ENCODE measurements at places on chromosomes 11 and 22. TPM values are rescaled to one million over a fixed set of nuclear protein-coding genes. Genes with fewer than 3 reads are reported as not detected.
A peak's percentile ranks its signal among the peaks of the same experiment; 100 is the strongest.

PRG2 gene
- total RNA-seq, result not detected

DNA sequence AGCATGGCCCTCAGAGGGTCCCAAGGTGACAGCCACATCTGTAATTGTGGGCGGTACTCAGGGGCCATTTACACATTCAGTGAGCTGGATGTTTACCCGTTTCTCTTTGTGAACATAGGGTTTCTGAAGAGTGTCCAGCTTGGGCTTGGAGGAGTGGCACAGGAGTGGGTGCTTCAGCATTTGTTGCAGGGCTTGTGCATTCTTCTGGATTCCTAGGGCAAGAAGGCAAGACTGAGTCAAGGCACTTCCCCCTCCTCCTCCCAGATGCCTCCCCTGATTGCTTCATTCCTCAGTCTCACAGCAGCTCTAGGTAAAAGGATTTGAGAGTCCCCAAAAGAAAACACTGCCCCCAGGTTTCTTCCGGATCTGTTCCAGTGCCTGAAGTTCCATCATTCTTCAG lies 95.4 kb downstream of the RNF169 start:
- DNase-seq, result peak; percentile 73

OR52R1 gene
- not detected for total RNA-seq

- peak; percentile 53 for DNase-seq
Observed at GRCh38 chr11:86182976-86183584, 61.5 kb upstream of the EED start.

- no peak for DNase-seq
Observed at GRCh38 chr11:110986016-110986415, 259.5 kb upstream of the POU2AF2 start.

OVCH2 gene
- total RNA-seq, result 7.4 TPM

DNA sequence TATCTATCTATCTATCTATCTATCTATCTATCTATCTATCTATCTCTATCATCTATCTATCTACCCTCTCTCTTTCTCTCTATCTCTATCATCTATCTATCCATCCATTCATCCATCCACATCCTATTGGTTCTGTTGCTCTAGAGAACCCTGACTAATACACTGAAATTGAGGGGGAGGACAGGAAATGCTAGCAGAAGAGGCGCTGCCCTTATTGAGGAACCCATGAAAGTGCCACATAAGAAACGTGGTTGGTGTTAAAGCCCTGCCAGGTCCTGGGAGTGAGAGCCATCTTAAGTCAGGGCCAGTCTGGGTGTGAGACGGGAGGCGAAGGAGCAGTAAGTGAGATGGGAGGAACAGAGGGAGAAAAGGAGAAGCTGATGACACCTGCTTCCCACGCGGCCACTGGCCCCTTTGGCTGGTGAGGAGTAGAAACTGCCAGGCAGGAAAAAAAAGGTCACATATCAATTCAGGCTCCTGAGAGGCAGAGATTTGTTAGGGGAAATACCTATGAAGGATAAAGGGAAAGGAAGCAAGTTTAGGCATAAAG lies 87.9 kb upstream of the PLET1 start:
- DNase-seq, result no peak

- no peak for DNase-seq
Observed at GRCh38 chr11:76824980-76825725, 35.6 kb upstream of the ACER3 start.

DNA sequence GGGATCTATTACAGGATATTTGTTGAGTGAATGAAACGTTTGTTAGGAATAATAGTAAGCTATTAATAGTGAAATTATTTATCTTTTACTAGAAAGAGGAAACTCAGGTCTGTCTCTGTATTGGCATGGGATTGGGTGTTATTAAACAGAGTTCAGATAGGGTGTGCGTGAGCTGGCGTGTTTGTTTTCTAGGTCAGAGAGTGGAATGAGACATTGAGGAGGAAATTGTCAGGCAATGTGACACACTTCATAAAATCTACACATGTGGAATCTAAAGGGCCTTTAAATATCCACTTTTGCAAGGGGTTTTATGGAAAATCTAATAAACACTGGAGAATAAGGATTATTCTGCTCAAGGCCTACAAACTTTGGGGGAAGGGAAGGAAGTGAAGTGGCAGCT lies 552.9 kb downstream of the NTM start:
- no peak for DNase-seq

NPTXR gene
- total RNA-seq, result 5.1 TPM

GRCh38 chr22:50731811-50732624 lies 6.0 kb upstream of the ACR start:
- DNase-seq, result peak; percentile 52

DNA sequence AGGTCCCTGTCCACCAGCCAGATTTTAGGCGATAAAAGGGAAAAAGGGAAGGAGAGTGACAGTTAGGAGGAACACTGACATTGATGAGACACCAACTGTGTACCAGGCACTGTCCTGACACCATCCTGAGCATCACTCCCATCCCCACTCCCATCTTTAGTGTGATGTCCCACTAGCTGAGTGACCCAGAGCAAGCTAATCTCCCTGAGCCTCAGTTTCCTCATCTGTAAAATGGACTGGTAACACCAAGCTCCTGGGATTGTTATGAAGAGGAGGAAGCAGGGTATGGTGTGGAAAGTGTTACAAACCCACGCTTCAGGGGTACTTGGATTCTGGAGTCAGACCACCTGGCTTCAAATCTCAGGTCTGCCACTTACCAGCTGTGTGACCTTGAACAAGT lies 8.5 kb upstream of the P2RY6 start:
- DNase-seq, result no peak

RIC3 gene
- 12.7 TPM for total RNA-seq

DNA sequence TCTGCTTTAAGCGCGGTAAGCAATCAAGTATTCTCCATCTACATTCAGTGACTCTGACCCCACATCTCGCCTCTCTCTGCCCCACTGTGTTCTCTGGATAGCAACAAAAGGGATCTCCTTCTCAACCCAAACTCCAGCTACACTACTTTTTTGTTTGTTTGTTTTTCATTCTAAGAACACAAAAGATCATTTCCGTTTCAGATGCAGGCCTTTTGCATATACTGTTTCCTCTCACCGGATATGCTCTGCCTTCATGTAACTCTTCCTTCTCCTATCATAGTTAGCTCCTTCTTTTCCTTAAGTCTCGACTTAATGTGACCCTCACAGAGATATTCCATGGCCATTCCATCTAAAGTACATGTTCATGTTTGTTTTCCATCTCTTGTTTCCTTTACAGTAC lies 179.8 kb upstream of the MTMR2 start:
- DNase-seq, result no peak

SLCO2B1 gene
- total RNA-seq, result 332 TPM

DNA sequence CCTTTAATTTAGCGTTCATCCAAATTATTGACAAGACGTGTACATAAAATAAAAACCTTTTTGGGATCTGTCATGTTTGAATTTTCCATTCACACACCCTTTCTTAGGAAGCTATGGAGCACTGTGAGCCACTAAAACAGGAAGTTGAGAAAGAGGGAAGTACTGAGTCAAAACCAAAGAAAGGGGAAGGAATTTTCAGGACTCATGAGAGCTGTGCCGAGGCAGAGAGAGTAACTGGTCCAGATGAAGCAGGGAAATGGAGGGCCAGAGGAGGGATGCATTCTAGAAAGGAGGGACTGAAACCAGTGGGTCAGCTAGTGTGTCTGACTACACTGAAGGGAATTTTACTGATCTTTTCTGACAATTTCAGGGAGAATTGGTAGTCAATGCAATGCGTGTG lies 24.9 kb downstream of the APLP2 start:
- DNase-seq, result no peak

GRCh38 chr22:44103735-44104480 lies 76.8 kb upstream of the PARVG start:
- DNase-seq, result no peak

DNA sequence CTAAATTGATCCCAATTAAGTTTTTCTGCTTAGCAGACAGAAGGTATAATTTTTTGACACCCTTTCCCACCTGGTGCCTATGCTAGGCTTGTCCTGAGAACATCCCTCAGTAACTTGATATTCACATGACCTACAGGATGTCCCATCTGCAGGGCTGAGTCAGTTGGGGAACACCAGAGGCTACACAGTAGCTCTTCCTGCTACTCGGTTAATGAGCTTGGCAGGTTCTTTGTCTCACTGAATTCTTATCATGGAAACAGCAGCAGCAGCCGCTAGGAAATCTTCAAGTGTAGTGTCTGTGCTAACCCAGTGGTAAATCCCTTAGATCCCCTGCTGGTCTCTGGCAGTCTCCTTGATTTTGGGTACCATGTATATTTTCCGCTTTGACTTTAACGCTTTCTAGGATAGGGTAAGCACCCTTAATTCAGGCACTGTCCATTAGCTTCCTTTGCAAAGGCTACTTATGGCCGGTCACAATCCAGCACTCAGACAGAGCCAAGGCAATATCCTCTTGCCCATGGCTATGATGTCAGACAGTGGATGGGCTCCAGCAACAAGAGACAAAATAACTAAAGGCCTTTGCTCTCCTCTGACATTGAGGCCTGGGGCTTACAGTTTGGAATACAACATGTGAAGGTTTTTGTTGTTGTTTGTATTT lies 8.5 kb downstream of the MRPL16 start:
- DNase-seq, result no peak

DNA sequence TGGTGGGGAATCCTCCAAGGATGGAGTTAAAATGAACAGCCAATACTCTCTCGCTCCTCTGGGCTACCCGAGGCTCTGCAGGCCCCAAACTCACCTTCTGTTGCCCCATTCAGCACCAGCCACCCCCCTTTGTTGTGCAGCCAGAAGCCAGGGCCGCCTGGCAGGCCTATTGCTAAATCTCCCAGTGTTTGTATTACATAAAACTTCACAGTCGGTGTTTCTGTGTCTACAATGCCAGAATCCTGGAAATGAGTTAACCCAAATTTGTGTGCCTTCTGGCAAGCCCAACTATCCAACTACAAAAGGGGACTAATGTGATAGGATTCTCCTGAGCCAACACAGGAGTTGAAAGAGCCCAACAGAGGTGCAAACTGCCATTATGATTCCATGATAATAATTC lies 9.3 kb downstream of the KCNJ5 start:
- peak; percentile 59 for DNase-seq

GLYAT gene
- not detected for total RNA-seq

GRCh38 chr11:104091281-104092096 lies 55.0 kb downstream of the DDI1 start:
- no peak for DNase-seq

GAL gene
- total RNA-seq, result not detected

CHEK1 gene
- 3.5 TPM for total RNA-seq

DNA sequence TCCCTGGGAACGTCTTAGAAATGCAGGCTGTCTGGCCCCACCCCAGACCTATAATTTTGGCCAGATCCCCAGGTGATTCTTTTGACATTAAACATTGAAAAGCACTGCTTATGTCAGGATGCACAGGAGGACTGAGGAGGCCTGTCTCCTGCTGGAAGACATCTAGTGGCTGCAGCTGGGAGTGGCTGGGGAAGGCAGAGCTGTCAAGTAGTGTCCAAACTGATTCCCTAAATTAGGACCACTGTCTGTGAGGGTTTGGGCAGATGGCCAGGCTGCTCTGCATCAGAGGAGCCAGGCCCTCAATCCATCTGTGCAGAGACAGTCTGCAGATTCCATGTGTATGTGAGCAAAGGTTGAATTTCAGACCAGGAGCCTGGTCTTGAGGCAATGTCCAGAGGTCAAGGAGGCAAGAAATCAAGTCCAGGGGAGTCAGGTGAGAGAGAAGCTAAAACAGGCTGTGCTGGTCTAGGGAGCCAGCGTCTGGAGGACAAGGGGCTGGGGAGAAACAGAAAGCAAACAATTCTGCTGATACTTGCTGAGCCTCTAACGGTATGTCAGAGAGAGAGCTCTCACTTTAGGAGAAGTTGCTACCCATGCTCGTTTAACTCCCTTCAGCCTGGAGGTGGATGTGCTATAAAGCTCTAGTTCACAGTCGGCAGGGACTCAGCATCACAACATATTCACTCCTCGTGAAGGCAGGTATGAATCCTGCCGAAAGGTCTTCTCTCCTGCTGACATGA lies 15.3 kb upstream of the SYTL2 start:
- DNase-seq, result no peak

DNA sequence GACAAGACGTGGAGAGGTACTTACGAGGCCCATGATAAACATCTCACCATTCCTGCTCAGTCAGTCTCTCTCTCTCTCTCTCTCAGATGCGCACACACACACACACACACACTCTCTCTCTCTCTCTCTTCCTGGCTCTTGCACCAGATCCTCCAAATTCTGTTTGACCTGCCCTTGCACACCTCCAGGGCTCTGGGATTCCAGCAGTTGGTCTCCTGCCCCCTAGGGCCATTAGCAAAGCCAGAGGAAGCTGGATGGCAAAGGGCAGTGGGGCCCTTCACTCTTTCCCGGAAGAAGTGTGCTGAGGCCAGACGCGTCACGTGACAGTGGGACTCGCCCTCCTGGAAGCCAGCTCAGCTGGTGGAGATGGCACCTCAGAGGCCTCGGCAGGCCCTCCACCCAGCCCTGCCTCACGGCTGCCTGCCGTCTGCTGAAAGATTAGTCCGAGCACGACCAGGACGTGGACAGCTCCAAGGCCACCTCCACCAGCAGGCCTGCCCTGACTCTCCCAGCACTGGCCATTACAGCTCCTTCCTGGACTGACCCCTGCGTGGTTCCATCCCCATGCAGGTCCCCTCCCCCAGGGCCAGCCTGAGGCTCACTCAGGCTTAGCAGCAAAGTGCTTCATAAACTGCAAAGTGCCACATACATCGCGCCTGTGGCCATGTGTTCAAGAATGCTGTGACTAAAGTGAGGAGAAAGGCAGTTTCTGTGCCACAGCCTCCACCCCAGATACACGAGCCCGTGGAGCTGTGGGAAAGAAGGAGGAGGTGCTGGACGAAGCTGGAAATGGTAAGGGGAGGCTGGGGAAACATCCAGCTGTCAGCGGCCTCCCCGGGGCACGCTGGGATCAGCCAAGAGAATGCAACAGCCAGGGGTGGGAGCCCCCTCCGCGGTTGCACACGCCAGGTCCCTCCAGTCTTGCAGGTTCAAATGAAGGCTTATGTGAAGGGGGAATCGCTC lies 3.7 kb downstream of the PDGFB start:
- DNase-seq, result peak; percentile 73

- DNase-seq, result no peak
Observed at GRCh38 chr22:44753189-44754042, 1.0 kb downstream of the ARHGAP8 start.

GLYATL1B gene
- not detected for total RNA-seq

- DNase-seq, result no peak
Observed at GRCh38 chr11:34468209-34468841, 29.6 kb downstream of the CAT start.

DNA sequence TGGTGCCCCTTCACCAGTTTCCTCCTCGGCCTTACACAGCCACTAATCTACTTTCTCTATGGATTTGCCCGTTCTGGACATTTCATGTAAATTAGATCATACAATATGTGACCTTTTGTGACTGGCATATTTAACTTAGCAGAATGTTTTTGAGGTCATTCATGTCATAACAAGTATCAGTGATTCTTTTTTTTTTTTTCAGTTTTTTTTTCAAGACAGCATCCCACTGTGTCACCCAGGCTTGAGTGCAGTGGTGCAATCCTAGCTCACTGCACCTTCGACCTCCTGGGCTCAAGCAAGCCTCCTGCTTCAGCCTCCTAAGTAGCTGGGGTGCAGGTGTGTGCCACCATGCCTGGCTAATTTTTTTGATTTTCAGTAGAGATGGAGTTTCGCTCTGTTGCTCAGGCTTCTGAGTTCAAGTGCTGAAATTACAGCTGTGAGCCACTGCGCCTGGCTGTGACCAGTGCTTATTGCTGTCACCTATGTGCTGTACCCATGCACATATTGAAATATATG lies 22.7 kb downstream of the KIAA1671 start:
- DNase-seq, result no peak

GRCh38 chr11:18111005-18111404 lies 5.1 kb upstream of the SAAL1 start:
- no peak for DNase-seq

Data from lower lobe of right lung (tissue), 2 donors.